ENCODE measurements at places on chromosomes 1 and 21.

DNA sequence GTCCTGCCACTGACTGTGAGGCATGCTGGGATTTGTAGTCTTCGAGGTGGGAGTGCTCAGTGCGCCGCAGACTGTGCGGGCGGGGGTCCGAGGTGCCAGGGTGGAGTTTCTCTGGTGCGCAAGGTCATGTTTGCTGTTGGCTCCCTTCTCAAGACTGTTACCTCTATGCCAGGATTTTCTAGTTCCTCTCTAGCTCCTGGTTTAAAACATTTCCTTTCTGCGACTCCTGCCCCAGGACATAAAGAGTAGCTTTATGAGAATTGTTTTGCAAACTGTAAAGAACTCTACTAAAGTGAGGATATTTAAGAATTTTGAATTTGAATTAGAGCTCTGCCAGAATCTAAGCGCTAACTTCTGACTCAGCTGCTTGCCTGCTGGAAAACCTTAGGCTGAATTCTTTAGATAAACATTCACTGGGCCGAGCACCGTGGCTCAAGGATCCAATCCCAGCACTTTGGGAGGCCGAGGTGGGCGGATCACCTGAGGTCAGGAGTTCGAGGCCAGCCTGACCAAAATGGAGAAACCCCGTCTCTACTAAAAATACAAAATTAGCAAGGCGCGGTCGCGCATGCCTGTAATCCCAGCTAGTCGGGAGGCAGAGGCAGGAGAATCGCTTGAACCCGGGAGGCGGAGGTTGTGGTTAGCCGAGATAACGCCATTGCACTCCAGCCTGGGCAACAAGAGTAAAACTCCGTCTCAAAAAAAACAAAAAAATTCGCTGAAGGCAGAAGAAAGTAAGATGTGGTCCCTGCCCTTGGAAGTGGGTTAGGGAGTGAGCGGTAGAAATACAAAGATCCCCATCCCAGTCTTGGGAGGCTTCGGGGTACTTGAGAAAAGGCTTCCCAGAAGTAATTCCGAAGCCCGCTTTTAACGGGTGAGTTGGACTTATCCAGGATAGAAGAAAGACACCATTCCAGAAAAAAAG lies 992 bp upstream of the USP48 start:
- no peak for DNase-seq

- no peak for DNase-seq
These were observed 108.7 kb downstream of the ENAH start for GRCh38 chr1:225544263-225544662.

DNA sequence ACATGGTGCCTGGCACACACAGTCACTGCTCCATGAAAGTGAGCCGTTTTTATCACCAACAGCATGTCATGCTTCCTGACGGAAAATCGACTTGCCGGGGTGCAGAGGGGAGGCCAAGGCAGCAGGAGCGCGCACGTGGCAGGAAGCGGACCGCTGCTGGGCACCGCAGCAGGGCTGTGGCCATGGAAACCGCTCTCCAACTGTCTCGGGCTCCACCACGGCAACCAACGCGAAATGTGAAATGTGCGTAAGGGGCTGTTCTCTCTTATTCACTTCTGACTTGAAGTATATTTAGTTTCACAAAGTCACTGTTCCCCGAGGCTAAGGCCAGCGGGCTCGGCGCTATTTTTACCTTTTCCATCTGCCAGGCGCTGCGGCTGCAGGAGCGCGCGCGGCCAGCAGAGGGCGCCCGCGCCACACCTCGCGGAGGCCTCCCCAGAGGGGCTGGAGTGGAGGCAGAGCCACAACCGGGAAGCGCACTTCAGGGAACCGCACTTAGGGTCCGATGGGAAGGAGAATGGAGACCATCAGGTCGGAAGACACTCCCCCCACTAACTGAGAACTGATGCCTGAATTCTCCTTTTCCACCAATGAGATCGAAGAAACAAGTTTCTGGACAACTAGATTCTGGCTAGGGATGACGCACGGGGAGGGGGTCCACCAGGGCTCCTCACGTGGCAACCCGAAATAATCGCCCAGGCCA lies 19.7 kb downstream of the RCC2 start:
- peak; percentile 57 for DNase-seq

DNA sequence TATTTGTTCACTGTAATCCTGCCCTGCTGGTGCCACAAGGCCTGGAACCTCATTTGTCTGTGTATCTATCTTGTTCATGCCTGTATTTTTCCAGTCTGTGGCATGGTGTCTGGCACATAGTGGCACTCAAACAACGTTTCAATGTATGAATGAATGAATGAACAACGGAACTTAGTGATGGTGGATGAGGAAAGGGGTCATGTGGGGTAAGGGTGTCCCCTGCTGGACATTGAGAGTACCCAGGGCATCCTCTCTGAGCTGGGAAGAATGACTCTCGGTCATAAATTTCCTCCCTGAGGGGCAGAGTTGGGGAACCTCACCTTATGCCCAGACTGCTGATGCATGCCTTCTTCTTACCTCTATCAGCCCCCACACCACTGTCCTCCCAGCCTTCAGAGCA lies 18.9 kb upstream of the ZNF683 start:
- peak; percentile 6 for DNase-seq

DNA sequence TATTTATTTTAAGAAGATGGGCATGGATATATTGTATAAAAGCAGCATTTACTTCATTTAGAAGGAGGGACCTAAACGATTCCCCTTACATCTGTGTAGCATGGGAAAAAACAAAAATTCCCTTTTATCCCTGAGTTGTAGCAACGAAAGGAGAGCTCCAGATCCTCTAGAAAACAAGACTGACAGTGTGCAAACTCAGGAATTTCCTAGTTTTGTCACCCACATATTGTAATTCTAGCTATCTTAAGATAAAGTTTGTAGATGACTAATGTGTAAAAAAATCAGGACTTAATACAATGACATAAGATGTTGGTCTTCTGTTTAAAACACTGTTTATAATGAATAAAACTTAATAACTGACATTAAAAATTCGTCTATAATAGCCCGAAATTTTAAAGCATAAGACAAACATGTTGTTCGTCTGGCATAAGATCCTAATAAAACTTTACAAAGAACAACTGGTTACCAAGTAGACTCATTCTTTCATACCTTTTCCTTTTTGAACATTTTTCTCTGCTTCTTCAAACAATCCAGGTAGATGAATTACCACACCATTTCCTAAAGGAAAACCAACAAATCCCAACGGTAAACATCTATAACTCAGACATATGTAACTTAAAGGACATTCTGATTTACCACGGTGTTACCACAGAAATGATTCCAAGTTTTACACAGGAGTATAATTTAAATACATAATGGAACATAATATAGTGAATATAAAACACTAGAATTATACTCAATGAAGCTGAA lies 15.2 kb downstream of the ADSS2 start:
- no peak for DNase-seq

DNA sequence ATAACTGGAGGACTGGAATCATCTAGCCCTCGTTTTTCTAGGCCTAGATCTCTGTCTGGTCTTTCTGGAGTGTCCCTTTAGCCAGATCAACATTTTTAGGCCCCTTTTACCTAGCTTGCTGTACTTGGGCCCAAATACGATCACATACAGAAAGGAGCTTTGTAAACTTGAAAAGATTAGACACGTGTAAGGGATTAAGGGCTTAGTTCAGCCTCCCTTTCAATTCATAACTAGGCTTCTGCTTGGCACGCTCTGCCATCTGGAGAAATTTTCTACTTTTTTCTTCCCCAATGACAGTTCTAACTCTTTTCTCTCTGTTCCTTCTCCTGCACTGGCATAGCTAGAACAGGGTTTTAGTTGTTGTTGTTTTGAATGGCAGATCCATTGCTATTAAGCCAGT lies 153.3 kb upstream of the BEND5 start:
- DNase-seq: no peak

GRCh38 chr1:241167121-241167630 lies 189.8 kb downstream of the RGS7 start:
- DNase-seq: no peak

GRCh38 chr1:12177999-12178441 lies 11.2 kb downstream of the TNFRSF1B start:
- DNase-seq: peak; percentile 85

GRCh38 chr1:91779548-91780021 lies 106.4 kb downstream of the TGFBR3 start:
- DNase-seq: no peak

DNA sequence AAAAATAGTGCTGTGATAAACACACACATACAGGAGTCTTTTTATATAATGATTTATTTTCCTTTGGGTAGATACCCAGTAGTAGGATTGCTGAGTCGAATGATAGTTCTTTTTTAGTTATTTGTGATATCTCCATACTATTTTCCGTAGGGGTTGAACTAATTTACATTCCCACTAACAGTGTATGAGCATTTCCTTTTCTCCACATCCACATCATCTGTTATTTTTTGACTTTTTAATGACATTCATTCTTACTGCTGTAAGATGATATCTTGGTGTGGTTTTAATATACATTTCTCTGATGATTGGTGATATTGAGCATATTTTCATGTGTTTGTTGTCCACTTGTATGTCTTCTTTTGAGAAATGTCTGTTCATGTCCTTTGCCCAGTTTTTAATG lies 78.3 kb downstream of the NIBAN1 start:
- no peak for DNase-seq

DNA sequence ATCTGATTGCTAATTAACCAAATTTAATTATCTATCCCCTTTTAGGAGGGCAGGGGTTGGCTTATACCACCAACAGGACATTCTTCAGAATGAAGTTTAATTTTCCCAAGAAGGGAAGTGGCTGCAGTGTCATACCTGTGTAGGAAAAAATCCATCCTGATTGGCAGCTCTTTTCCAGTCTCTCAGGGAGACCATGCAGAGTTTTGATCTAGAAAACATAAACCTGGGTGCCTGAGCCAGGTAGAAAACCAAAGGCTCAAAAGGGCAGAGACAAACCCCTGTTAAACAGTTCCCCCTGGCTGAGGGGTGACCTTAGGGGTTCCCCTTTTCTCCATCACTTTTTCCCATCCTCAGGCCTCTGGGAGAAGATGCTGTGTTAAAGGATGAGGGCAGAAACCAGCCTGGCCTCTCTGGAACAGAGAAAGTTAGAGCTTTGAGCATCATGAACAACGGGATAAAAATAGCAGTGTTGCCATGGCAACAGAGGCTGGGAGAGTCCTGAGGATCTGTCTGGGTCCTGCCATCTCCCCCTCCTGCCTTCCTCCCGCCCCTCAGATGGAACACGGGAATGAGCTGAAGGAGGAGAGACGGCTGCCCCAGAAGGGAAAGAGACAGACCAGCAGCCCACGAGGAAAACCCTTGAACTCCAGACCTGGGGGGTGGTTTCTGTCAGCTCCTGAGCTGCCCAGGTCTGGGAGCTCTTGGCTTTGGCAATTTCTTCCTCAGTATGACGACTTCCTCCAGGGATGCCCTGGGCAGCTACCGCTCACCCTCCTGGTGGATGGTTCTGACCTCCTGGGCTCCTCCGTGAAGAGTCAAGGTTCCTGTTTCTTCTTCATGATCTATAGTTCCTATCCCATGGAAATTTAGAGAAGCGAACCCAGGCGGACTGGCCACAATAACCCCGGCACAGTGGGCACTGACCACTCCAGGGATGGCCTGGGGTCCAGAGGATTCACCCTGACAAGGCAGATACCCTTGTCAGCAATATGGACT lies 14.0 kb upstream of the LEMD1 start:
- no peak for DNase-seq

GRCh38 chr1:89529196-89529595 lies 4.6 kb downstream of the LRRC8B start:
- DNase-seq: no peak

DNA sequence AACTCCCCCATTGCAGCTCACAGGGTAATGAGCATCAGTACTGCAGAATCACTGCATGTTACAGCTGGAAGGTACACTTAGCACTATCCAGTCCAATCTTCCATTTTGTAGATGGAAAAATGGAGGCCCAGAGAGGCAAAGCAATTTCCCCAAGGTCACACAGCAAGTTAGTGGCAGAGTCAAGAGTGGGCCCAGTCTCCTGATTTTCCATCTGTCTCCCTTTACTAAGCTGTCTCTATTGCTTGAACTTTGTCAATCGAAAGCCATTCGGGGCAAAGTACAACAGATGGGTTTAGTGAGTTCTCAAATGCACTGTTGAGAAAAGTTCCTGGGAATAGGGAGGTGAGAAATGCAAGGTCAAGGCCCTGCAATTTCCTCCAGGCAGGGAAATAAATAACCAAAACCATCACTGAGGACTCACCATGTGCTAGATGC lies 50.4 kb upstream of the IFFO2 start:
- no peak for DNase-seq

- no peak for DNase-seq
These were observed 149.7 kb downstream of the HIVEP3 start for GRCh38 chr1:41769068-41769467.

- no peak for DNase-seq
These were observed 126.6 kb downstream of the PSMG1 start for GRCh38 chr21:39056636-39057035.

GRCh38 chr1:9900142-9901043 lies 9.7 kb downstream of the CTNNBIP1 start:
- no peak for DNase-seq

- no peak for DNase-seq
These were observed 115.1 kb downstream of the SLC16A1 start for GRCh38 chr1:112840631-112841624.

- peak; percentile 11 for DNase-seq
These were observed 1.7 kb upstream of the ADAR start for GRCh38 chr1:154609398-154610380.

GRCh38 chr1:29831500-29832117 lies 595.3 kb downstream of the PTPRU start:
- no peak for DNase-seq

GRCh38 chr1:27154469-27154990 lies 395 bp downstream of the SLC9A1 start:
- no peak for DNase-seq

GRCh38 chr1:27049607-27050006 lies 37.0 kb upstream of the TENT5B start:
- no peak for DNase-seq

DNA sequence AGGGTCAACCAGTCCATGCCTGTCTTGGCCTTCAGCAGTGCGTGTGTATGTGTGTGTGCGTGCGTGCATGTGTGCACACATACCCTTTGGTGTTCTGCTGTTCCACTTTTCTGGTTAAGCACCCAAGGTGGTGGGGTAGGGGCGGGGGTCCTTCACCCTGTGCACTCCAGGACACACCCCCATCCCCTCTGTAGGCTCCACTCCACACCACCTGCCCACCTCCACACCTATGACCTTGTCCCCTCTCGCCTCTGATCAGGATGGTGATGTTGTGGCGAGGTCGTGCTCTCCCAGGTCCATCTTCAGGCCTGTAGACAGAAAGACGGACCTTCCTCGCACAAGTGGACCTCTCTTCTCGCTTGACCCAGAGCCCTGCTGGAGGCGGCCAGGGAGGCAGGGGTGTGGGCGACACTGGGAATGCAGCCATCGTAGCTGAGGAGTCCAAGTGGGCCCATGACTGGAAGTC lies 44.6 kb downstream of the WDR4 start:
- no peak for DNase-seq

DNA sequence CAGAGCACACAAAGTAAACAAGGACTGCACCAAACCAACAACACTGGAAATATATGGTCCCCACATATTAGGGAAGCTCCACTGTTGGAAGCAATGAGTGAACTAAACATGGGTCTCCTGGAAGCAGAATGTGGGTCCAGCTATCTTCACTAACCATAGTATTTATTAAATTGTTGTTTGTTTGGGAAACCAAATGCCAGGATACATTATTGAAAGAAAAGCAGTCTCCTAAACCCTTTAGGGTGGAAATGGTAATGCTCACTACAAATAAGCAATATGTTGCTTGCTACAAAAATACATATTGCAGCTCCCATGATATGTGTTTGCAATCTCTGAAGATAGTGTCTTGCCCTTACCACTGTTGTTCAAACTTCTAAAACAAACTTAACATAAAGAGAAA lies 2.2 kb downstream of the NEGR1 start:
- DNase-seq: no peak

Measured in effector CD8-positive, alpha-beta T cell (primary cell).